ENCODE measurements at places on chromosomes 7 and 10.

- DNase-seq = no peak
Observed at GRCh38 chr10:30583778-30584415, 45.7 kb downstream of the LYZL2 start.

- DNase-seq = no peak
Observed at GRCh38 chr10:118568327-118568848, 27.1 kb downstream of the PRLHR start.

GRCh38 chr7:84422790-84423189, 228.2 kb upstream of the SEMA3A start:
- DNase-seq = no peak

GRCh38 chr10:71494980-71495381, 98.3 kb downstream of the CDH23 start:
- DNase-seq = no peak

- no peak for DNase-seq
Observed at GRCh38 chr7:93475811-93476210, 98.7 kb downstream of the CALCR start.

DNA sequence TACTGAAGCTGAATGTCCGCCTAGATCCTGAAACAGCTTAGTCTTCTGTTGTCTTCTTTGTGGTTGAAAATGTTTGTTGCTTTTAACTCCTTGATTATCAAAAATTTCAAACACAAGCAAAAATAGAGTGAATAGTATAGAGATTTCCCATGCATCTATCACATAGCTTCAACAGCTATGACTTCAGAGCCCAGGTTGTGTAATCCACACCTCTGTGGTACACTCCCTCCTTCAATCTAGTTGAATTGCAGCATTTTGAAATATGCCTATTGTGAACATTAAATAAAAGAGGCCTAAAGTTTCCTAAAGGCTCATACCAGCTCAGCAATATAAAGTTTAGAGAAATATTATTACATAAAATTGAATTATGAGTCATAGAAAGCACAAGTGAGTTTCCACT, 204.7 kb upstream of the HDAC9 start:
- DNase-seq = no peak

- DNase-seq = no peak
Observed at GRCh38 chr10:70253878-70254765, 20.9 kb upstream of the PPA1 start.

- DNase-seq = no peak
Observed at GRCh38 chr10:38072552-38072951, 21.6 kb upstream of the ZNF37A start.
